ENCODE measurements at places on chromosomes 5 and 9. TPM values are rescaled to one million over a fixed set of nuclear protein-coding genes. Genes with fewer than 3 reads are reported as not detected.

LECT2 gene
- total RNA-seq = not detected

DHX29 gene
- 16.5 TPM for total RNA-seq

TRAF1 gene
- total RNA-seq = 167 TPM

CCT5 gene
- 65.1 TPM for total RNA-seq

PCSK1 gene
- total RNA-seq = not detected

PCDHGC5 gene
- not detected for total RNA-seq

C5orf58 gene
- total RNA-seq = not detected

DNA sequence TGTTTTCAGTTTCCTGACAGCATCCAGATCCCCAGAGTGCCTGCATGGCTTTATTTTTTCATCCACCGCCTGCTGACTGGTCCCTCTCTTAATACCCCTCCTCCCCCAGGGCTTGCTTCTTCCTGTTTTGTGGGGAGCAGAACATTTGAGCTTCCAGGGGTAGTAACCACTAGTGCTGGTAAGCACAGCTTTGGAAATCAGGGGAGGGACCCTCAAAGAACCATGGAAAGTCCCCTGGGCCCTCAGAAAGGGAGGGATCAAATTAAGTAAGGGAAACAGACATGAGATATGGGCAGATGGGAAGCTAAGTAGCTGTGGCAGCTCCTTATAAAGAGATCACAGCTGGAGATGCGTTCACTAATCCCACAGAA lies 26.8 kb downstream of the GRIA1 start:
- no peak overlapping the region for H3K4me3 ChIP-seq
- H3K27me3 ChIP-seq = no peaks in the 10 kb centered on the region
- H3K36me3 ChIP-seq = no peaks in the 10 kb centered on the region
- DNase-seq = no peak

GRCh38 chr5:169013846-169014245 lies 287.1 kb downstream of the SLIT3 start:
- H3K4me1 ChIP-seq = no peaks in the 10 kb centered on the region
- peaks cover 2% of the 10 kb centered on the region for H3K27me3 ChIP-seq
- H3K4me3 ChIP-seq = no peak overlapping the region
- no peaks in the 10 kb centered on the region for H3K36me3 ChIP-seq

DNA sequence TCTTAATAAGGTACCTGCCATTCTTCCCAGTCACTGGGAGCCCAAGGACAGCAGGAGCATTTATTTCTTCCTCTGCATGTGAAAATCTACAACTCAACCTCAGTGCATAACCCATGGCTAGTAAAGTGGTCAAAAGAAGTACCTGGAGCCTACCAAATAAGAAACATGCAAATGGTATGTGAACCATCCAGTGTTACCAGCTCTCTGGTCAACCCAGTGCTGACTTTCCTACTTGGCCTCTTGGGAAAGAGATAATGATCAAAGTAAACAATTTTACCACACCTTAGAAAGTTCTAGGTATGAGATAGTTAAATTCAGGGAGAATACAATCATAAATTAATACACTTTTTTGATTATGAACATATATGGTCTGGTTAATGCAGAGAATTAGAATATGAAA lies 325.6 kb downstream of the ENC1 start:
- H3K36me3 ChIP-seq = no peaks in the 10 kb centered on the region
- DNase-seq = no peak
- no peak overlapping the region for H3K4me3 ChIP-seq

- no peak for DNase-seq
- no peaks in the 10 kb centered on the region for H3K4me1 ChIP-seq
- H3K36me3 ChIP-seq = no peaks in the 10 kb centered on the region
- H3K27ac ChIP-seq = no peak overlapping the region
- no peaks in the 10 kb centered on the region for H3K27me3 ChIP-seq
Measured at GRCh38 chr9:136201174-136201573, 3.8 kb downstream of the LHX3 start.

DNA sequence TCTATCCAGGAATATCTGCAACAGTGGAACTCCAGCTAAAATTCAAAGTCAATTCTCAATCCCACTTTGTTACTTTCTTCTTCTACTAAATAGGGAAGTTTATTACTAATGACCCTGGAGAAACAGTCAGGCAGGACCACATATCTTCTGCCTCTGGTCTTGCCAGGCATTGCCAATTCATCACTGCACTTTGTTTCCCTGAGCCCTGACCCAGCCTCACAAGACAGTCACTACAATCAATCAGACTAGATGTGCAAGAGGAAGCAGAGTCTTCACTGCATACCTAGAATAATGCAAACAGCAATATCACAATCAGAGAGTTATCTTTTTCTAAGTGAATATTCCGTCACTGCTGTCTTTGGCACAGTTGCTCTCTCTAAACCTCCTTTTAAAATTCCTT lies 74.9 kb upstream of the GAS1 start:
- H3K4me3 ChIP-seq = no peak overlapping the region
- H3K4me1 ChIP-seq = no peaks in the 10 kb centered on the region
- no peak for DNase-seq
- no peaks in the 10 kb centered on the region for H3K36me3 ChIP-seq
- no peak overlapping the region for H3K27ac ChIP-seq

GRCh38 chr9:124392254-124392870 lies 22.9 kb downstream of the PSMB7 start:
- no peaks in the 10 kb centered on the region for H3K27me3 ChIP-seq
- H3K4me3 ChIP-seq = no peak overlapping the region
- H3K4me1 ChIP-seq = peaks cover 11% of the 10 kb centered on the region
- no peak overlapping the region for H3K27ac ChIP-seq

DNA sequence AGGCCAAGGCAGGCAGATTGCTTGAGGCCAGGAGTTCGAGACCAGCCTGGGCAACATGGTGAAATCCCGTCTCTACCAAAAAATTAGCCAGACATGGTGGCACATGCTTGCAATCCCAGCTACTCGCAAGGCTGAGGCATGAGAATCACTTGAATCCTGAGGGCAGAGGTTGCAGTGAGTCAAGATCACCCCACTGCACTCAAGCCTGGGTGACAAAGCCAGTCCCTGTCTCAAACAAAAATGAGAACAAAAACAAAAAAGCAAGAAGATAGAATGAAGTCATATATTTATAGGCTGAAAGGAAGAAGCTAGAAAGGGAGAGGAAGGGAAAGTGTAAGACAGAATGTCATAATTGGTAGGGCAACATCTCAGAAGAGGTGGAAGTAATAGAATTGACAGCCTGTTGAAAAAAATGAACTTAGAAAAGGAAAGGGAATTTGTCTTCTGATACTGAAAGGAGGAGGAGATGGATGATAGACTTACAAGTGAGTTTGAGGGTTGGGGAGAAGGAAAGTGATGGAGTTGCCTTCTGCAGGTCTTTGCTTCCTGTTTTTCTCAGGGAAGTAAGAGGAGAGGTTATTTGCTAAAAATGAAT lies 32.2 kb downstream of the CARD6 start:
- no peaks in the 10 kb centered on the region for H3K4me1 ChIP-seq
- no peak for DNase-seq
- no peak overlapping the region for H3K4me3 ChIP-seq
- H3K36me3 ChIP-seq = no peaks in the 10 kb centered on the region

GRCh38 chr5:113433071-113433470 lies 1.7 kb downstream of the TSSK1B start:
- H3K4me3 ChIP-seq = no peak overlapping the region
- H3K27me3 ChIP-seq = no peaks in the 10 kb centered on the region
- no peaks in the 10 kb centered on the region for H3K36me3 ChIP-seq

DNA sequence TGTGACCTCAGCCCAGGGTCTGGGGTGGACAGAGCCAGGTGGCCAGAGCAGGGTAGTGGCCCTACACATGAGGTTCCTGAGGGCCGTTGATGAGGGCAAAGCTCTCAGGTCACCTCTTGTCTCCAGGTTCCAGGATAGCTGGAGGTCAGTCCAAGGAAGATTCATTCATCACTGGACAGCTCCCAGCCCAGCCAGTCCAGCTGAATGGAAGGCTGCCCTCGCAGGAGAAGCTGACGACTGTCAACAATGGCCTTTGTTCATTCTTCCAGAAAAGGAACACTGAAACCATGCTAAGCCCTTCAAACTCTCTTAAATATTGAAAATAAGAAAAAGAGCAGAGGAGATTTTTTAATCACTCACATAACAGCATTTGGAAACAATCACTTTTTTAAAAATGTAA lies 169.7 kb upstream of the TBCA start:
- no peak overlapping the region for H3K4me3 ChIP-seq
- no peaks in the 10 kb centered on the region for H3K4me1 ChIP-seq
- no peak overlapping the region for H3K27ac ChIP-seq
- H3K27me3 ChIP-seq = peaks cover 7% of the 10 kb centered on the region
- DNase-seq = no peak

GRCh38 chr9:79492092-79493009 lies 79.4 kb upstream of the TLE4 start:
- H3K36me3 ChIP-seq = no peaks in the 10 kb centered on the region
- no peak overlapping the region for H3K27ac ChIP-seq
- no peak overlapping the region for H3K4me3 ChIP-seq
- no peaks in the 10 kb centered on the region for H3K4me1 ChIP-seq
- H3K27me3 ChIP-seq = no peaks in the 10 kb centered on the region

- peaks cover 7% of the 10 kb centered on the region for H3K36me3 ChIP-seq
- no peak overlapping the region for H3K27ac ChIP-seq
- DNase-seq = no peak
- H3K4me1 ChIP-seq = peaks cover 80% of the 10 kb centered on the region
- H3K27me3 ChIP-seq = no peaks in the 10 kb centered on the region
Measured at GRCh38 chr5:96967400-96967799, 31.5 kb downstream of the LNPEP start.

DNA sequence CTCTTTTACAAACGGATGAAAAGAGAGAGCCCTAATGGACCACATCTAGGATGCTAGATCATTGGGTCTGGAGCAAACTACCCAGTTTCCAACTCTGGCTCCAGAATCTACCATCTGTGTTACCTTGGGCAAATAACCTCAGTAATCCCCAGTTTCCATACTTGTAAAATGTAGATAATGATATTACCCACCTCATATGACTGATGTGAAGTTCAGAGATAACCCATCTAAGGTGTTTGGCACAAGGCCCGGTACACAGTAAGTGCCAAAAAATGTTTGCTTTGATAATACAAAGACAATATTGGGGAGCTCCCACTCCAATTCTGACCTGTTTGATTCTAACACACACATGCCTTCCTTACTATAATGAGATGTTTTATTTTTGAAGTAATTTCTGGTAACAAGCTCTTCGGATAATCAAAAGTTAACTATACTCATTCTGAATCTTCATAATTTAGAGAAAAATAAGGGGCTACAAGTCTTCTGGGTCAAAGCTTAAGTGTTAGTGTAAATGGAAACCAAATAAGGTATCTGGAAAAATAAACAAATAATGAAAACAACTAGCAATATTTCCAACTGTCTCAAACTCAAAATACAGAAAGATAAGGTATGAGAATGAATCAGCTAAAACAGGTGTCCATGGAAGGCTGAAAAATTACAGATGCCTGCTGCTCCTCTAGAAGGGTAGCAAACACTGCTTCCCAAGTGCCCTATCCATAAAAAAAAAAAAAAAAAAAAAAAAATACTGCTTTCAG lies 30.4 kb downstream of the ELL2 start:
- H3K27me3 ChIP-seq = no peaks in the 10 kb centered on the region
- no peaks in the 10 kb centered on the region for H3K36me3 ChIP-seq
- no peak for DNase-seq

DNA sequence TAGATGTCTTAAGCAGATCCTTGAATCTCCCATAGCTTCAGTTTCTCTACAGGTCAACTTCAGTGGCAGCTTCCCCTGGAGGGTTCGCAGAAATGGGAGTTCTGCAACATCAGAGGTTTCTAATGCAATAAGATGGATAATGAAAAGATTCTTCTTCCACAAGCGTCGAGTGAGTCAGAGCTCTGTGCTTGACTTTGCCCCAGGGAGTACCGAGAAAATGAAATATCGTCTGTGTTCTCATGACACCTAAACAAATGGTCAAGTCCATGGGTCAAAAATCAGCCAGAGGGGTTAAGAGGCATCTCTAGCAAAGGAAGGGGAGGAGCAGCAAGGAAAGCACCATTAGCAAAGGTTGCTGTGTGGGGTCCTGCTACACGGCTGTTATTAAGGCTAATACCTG lies 3.2 kb upstream of the ADRA1B start:
- H3K4me3 ChIP-seq = no peak overlapping the region
- DNase-seq = no peak
- peaks cover 5% of the 10 kb centered on the region for H3K4me1 ChIP-seq
